Bronchial smooth muscle cell (primary cell): ENCODE measurements at places on chromosomes 5 and 9. TPM values are rescaled to one million over a fixed set of nuclear protein-coding genes. Genes with fewer than 3 reads are reported as not detected.

The RASGRF2 gene
- 6.1 and 12.0 TPM in 2 replicates for total RNA-seq

The FAM221B gene
- total RNA-seq = not detected in 2 replicates

The ENHO gene
- 0.16 and 0.26 TPM in 2 replicates for total RNA-seq

The PLCXD3 gene
- total RNA-seq = under 0.01 TPM in 2 replicates

The MLANA gene
- total RNA-seq = not detected in 2 replicates

The PAEP gene
- total RNA-seq = not detected in 2 replicates

The PCDHA4 gene
- total RNA-seq = 0.32 and 0.86 TPM in 2 replicates

The N4BP3 gene
- total RNA-seq = 1.6 and 1.8 TPM in 2 replicates

The KCNT1 gene
- total RNA-seq = not detected in 2 replicates

The IL17B gene
- not detected in 2 replicates for total RNA-seq

The FOXB2 gene
- total RNA-seq = not detected in 2 replicates

The ZNF366 gene
- total RNA-seq = not detected in 2 replicates

The DOK3 gene
- 1.1 TPM in 2 replicates for total RNA-seq

The SEMA6A gene
- total RNA-seq = 0.09 and 0.16 TPM in 2 replicates

The WDR31 gene
- 2.8 and 3.8 TPM in 2 replicates for total RNA-seq

The HMCN2 gene
- total RNA-seq = under 0.01 and 0.09 TPM in 2 replicates

The NDUFA8 gene
- total RNA-seq = 31.5 and 36.8 TPM in 2 replicates

The ASPN gene
- total RNA-seq = 3.5 and 11.2 TPM in 2 replicates

The STPG3 gene
- 0.16 TPM in 1 of 2 replicates, not detected in the other for total RNA-seq
